Stimulated activated CD4-positive, alpha-beta T cell treated with anti-CD3 and anti-CD28 coated beads, Interleukin-4, amount 100 ng/mL, for 1 hour (primary cell): ENCODE measurements at places on chromosomes 5 and 9.

DNA sequence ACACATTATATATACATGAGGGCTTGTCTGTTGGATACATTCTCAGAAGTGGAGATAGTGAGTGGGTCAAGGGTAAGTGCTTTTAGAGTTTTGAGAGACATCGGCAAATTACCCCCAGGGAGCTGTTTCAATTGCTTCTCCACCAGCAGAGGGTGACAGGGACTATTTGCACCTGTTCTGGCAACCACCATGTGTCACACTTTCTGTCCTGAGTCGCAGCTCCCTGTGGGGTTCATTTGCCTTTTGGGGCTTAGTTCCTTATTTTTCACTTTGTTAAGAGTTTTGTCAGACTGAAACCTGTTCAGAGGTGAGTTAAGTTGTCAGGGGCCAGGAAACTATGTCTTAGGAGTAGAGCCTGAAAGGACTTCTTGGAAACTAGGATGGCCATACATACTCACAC is 20.1 kb upstream of the SLC36A1 start:
- no peak for DNase-seq

- no peak for DNase-seq
Observed at GRCh38 chr9:2127486-2127885, 112.3 kb downstream of the SMARCA2 start.

GRCh38 chr9:24451346-24451745 is 94.4 kb downstream of the IZUMO3 start:
- DNase-seq, result no peak

DNA sequence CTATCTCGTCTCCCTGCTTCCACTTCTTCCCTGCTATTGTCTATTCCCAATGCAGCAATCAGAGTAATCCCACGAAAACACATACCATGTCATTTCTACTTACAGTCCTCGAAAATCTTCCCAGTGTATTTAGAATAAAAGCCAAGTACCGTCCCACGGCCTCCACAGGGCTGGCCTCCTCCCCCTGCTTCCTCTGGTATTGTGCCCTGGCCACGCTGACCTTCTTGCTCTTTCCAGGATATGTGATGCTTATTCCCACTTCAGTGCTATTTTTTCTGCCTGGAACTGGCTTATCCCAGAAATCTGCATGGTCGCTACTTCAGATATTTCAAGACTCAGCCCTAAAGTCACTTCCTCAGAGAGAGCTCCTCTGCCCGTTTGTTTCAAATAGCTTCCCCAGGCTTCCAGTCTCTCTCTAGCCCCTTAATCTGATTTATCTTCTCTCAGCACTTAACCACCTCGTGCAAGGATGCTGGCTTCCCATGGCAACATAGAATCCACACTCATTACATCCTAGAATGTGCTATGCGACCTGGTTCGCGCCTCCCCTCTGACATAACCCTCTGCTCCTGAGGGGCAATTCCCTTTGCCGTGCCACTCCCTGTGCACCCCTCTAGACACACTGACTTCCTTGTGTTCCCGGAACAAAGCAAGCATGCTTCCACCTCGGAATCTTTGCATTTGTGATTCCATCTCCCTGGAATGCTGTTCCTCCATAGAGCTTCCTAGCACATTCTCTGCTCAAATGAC is 365.9 kb downstream of the ZSWIM6 start:
- DNase-seq, result no peak

DNA sequence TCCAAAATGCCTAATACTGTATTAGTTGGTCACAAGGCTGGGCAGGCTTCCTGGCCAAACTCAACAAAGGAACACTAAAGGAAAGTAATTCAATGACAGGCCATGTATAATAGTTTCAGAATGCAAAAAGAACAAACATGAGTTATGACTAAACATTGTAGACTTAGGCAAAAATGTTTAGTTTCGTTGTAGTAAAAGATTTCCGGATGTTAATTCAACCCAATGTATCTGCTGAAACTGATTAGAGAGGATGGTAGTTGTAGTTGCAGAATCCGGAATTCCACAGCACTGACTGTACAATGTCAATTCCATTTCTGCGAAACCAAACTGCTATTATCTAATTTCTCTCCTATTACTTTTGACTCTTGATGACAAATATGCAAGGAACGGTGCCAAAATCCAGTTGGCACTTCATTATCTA is 117.9 kb upstream of the FST start:
- no peak for DNase-seq

GRCh38 chr5:141986072-141986471 is 17.2 kb downstream of the RNF14 start:
- no peak for DNase-seq

GRCh38 chr5:174446446-174446845 is 277.9 kb upstream of the MSX2 start:
- no peak for DNase-seq

DNA sequence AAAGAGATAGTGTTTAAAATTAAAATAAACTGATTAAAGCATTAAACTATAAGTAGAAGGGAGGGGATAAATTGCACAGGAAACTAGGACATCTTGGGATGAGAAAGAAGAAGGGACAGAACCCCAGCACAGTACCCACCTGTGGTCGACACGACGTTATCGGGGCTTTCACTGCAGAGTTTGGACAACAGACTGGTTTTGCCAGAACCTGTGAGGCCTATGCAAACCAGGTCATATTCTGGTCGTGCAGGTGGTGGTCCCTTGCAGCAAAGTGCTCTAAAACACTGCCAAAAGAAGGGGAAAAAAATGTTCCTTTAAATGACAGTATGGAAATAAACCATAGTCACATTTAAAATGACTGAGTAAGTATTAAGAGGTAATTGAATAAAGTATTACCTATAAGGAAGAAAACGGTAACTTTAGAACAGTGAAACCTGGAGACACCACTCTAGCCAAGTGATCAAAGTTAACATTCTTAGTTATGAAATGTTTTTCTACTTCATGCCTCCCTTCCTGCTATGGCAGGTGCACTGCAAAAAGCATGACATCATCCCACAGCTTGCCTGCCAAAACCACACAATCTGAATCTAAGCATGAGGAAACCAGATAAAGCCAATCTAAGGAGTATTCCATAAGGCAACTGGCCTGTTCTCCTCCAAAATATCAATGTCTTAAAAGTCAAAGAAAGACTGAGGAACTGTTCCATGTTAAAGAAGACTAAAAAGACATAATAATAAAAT is 138.6 kb downstream of the ARL15 start:
- no peak for DNase-seq

DNA sequence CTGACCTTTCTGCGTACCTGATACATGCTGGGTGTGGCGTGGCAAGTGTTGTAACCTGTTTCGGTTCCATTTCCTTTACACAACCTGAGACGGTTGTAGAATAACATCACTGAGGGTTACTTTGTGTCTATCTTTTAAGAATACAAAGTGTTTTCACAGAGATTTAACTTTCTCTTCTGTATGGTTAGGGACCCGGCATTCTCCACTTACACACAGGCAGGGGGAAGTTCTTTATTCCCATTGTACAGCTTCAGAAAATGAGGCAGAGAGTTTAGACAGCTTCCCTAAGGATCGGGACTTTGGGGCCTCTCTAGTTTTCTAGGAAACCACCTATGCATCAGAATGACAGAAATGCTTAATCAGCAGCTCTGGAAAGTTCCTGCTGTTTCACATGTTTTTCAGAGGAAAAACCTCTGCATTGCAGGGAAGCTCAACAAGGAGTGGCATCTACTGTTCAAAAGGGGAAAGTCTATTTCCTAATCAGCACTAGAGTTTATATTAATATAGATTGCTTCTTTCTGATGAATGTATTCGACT is 41.3 kb downstream of the CAST start:
- DNase-seq, result no peak
